Mucosa of gallbladder (tissue), 1 donor: ENCODE measurements at places on chromosomes 5 and 9.

DNA sequence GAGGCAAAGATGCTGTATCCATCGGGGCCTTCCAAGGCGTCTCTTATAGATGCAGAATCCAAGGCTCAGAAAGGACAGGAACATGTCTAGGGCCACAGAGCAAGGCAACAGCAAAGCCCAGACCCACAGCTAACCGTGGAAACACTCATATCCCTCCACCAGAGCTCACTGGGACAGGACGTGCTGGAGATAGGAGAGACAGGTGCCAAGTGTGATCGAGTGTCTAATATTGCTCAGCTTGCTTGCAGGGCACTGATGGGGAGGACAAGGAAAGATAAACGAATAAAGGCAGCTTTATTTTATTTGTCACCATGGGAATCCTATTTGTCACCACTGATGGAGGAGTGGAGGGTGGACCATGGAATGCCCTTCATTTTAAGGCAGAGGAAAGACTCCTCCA, 44.0 kb upstream of the AKNA start:
- no peak for DNase-seq

DNA sequence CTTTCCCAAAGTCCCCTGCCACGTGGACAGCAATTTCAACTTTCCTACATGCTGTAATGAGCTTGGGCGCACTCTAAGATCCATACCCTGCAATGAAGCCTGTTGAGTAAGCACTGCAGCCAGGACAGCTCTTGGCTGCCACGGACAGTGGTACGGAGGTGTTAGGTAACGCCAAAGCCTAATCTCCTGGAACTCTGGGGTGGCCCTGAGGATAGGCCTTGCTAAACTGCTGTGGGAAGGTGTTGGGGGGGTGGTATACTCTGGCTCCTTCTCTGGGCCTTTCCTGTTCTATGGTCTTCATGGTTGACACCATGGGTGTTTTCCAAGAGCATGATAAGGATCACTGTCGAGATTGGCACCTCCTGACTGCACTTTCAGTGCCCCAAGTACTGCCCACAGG, 66.4 kb upstream of the PITX1 start:
- DNase-seq = no peak

DNA sequence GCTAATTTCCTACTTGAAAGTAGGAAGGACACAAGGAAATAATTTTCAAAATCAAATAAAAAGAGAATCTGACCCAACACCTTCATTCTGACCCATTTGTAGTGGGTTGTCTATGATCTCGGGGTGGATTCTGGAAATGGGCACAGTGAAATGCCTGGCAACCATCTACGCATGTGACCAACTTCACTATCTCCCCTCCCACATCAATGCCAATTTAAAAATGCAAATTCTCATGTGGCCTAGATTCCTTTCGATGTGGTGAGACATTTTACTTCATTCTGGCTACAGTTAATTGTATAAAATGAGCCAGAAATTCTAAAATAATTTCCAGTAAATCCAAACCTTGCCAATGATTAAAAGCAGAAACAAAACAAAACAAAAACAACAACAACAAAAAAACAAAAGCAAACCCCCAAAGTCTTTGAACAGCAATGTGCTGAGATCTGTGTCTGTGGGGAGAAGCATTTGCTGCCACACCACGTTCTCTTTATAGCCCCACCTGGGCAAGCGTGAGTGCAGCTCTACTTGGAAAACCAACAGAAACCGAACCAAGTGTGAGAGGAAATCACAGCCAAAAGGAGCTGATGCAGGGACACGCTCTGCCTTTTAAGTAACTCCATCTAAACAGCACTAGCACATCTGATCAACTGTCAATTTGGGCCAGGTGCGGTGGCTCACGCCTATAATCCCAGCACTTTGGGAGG, 59.0 kb downstream of the USP20 start:
- DNase-seq = no peak

DNA sequence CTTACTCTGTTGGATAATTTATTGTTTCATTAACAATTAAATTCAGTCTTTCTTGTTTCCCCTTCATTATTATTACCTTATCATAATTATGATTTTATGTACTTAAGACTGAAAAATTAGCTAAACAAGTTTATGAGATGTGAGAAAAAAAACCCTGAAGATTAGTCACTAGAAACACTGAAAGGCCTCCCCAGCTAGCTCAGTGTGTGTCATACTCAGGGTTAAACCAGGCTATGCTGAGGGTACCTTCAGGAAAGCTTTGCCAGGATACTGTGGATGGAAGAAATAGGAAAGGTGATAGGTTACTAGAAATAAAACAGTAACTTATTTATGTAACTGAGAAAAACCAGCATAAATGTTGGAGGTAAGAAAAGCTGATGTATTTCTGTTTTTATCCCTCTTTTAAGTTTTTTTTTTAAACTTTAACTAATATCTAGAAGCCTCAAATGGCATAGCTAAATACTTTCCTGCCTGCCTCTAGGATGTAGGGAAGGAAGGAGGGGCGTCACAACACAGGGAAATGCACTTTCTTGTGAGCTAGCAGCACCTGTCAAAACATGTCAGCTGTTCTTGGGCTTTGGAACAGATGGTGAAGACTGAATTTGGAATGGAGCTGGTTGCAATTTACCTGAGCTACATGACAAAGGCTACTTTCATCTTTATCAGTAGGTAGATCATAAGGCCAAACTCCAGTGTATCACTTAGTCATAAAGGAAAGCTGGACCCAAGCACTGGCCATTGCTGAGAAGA, 24.2 kb downstream of the NMRK1 start:
- DNase-seq = no peak

- no peak for DNase-seq
Measured at GRCh38 chr5:71528206-71528605, 58.9 kb upstream of the MCCC2 start.

- DNase-seq = no peak
Measured at GRCh38 chr5:134380346-134380745, 9.0 kb downstream of the UBE2B start.

DNA sequence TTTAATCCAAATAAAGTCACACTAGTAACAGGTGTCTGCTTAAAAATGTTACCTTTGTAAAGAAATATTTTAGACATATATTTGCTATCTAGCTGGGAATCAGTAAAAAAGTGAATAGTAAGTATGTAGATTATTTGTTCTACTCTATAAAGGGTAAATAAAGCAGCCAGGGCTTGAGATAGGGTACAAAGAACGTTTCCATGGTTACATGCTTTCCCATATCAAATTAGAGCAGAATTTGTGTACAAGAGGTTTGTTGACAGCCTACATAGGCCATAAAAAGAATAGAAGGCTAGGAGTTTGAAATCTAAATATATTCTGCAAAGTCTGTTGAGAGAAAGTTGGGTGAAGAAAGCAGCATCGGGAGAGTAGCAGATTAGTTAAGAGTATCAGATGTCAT, 160.9 kb upstream of the POU5F2 start:
- DNase-seq = no peak
